Stimulated activated CD4-positive, alpha-beta T cell treated with anti-CD3 and anti-CD28 coated beads, Interleukin-2, amount 100 ng/mL, for 4 hours (primary cell): ENCODE measurements at places on chromosomes 5 and 9.

DNA sequence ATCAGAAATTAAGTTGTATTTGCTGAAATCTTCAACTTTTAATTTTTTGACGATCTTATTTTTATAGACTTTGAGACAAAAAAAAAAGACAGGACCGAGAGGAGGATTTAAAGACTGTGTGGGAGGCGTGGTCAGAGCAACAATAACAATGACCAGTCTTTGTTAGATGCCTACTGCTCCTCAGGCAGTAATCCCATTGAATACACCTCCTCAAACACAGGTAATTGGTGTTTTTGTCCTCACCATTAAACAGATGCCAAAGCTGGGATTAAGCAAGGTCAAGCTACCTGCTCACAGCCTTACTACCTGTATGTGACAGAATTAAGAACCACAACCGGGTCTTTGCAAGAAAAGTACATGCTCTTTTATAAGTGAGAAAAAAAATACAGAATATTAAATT is 233.3 kb upstream of the GRAMD2B start:
- no peak for DNase-seq

GRCh38 chr5:169832845-169833244 is 147.4 kb downstream of the INSYN2B start:
- DNase-seq: no peak

GRCh38 chr5:14063138-14063537 is 80.0 kb upstream of the TRIO start:
- DNase-seq: no peak

DNA sequence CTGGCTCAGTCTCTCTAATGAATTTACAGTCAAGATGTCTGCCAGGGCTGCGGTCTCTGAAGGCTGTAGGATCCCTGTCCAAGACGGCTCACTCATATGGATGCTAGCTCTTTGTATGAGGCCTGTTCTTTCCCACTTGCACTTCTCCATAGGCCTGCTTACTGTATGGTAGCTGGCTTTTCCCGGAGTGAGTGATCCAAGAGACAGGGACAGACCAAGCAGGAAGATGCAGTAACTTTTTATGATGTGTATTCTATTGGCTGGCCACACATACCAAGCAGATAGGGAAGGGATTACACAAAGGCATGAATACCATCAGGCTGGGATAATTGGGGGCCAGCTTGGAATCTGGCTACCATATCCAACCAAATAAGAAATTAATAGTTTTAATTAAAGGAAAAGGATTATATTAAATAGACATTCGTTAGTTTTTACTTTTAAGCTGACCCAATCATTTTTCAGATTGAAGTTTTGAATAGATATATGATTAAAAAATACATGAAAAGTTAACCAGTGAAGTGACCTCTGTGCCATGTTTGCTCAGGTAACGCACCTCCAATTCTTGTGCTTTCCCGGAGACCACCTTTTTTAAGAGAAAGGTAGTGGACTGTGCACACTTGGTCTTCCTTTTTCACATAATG is 20.6 kb downstream of the NSD1 start:
- no peak for DNase-seq

- DNase-seq: no peak
Observed at GRCh38 chr9:98215271-98215670, 22.8 kb upstream of the CORO2A start.
